HEK293T (cell line): ENCODE measurements at places on chromosomes 11 and 22.
A peak's percentile ranks its signal among the peaks of the same experiment; 100 is the strongest.

DNA sequence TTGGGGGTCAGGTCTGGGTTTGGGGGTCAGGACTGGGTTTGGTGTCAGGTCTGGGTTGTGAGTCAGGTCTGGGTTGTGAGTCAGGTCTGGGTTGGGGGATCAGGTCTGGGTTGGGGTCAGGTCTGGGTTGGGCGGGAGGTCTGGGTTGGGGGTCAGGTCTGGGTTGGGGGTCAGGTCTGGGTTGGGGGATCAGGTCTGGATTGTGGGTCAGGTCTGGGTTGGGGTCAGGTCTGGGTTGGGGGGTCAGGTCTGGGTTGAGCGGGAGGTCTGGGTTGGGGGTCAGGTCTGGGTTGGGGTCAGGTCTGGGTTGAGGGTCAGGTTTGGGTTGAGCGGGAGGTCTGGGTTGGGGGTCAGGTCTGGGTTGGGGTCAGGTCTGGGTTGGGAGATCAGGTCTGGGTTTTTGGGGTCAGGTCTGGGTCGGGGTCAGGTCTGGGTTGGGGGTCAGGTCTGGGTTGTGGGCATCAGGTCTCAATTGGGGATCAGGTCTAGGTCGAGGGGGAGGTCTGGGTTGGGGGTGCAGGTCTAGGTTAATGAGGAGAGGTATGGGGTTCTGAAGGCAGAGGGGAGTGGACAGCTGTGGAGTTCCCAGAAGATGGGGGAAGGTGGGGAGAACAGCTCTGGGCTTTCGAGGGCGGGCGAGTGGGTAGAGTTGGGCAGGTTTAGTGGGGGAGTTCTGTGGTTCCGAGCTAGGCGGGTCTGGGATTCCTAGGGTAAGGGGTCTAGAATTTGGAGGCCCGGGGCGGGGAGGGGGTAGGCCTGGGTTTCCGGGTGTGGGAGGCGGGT lies 629 bp downstream of the TTLL8 start:
- DNase-seq: no peak

DNA sequence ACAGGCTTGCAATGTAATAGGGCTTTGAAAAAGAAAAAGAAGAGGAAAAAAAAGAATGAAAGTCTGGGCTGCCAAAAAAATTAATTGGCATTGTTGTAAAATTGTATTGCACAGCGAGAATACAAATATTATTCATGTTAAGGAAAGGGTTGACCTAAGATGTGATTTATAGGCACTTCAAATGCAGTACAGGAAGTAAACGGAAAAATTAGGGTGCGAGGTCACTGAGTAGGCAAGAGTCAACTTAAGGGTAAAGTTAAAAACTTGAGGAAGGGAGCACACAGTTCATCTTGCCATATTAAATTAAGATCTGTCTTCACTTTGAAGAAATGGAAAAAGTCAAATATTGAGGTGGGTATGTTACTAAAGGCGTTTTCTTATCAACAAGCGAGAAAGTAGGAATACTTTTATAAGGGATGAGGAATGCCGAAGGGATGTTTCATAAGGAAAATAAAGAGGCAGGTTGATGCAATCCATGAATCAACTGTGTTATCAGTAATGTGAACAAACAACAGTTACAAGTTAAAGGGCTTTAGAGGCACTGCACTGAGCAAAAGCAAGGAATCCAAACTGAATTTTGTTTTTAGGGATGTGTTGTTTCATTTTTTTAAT lies 123.0 kb downstream of the WT1 start:
- DNase-seq: no peak

DNA sequence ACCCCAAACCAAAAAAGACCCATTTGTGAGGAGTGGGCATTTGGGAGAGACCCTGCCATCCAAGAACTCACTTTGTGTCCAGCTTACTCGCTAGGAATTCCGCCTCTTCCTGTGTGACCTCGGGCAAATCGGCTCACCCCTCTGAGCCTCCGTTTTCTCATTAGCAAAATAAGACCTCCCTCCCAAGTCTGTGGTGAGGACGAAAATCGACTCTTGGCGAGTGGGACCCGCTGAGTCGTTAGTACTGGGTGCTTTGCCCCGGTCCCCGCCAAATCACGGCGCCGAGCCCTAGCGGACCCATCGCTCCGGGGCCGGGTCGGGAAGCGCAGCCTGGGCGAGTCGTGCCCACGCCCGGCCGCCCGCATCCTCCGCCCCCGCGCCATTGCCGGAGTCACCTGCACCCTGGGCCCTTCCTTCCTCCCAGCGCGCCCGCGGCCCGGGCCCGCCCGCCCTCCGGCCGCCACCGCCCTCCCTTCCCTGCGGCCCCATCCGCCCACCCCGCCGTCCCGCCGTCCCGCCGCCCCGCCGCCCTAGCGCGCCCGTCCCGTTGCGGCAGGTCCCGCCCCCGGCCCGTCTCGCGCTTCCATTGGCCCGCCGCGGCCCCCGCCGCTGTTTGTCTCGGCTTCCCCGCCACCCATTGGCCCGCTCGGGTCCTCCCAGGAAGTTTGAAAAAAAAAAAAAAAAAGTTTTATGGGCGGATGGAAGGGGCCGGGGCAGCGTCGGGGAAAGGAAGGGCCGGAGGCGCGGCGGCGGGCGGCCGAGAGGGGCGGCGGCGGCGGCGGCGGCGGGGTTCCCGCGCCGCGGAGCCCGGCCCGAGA lies 48.9 kb downstream of the TRIOBP start:
- DNase-seq: peak; percentile 95

DNA sequence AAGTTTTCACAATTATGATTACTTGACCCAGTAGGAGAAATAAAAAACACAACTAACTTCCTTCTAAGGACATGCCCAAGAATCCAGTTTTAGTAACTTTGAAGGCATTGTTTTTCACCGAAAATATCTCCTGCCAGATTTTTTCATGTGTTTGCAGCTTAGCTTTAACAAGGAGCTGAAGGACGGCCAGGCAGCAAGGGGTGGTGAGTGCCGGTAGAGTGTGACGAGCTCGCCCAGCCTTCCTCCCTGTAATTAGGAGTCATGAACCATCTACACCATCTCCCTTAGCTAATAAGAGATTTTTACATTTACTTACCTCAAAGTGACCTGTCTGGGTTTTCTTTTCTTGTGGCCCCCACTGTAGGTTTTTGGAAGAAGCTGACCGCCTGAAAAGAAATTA lies 72.0 kb downstream of the BMAL1 start:
- DNase-seq: no peak

GRCh38 chr11:134606251-134606650 lies 194.2 kb upstream of the B3GAT1 start:
- DNase-seq: no peak

- no peak for DNase-seq
Observed at GRCh38 chr11:110407315-110407714, 22.4 kb upstream of the FDX1 start.

DNA sequence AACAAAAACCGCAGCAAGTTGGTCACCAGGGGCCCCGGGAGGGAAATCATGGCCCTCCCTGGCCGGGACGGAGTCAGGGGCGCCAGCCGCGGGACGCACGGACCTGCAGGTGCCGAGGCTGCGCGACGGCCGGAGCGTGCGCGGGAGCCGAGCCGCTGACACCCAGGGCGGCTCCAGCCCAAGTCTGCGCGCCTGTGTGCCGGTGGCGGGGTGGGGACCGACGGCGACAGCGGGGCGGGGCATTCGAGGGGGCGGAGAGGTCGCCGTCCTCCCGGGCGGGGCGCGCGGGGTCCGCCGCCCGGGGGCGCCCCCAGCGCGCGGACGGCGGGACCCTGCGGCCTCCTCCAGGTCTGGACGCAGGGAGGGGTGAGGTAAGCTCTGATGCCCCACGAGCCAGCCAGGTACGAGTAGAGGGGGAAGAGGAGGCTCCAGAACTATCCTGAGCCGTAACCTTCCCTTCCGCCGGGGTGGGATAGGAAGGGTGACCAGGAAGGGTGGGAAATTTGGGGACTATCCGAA lies at the start of gene ESAM:
Gene ESAM, minus strand, starts transcription at position 186 of the 519 bp plus-strand sequence. Its CDS starts 136 bp downstream, at position 50.
- peak; percentile 63 for DNase-seq

GRCh38 chr11:46308631-46309419 lies 31.4 kb downstream of the CREB3L1 start:
- peak; percentile 76 for DNase-seq

- no peak for DNase-seq
Observed at GRCh38 chr11:104852811-104853210, 45.4 kb downstream of the CASP12 start.

DNA sequence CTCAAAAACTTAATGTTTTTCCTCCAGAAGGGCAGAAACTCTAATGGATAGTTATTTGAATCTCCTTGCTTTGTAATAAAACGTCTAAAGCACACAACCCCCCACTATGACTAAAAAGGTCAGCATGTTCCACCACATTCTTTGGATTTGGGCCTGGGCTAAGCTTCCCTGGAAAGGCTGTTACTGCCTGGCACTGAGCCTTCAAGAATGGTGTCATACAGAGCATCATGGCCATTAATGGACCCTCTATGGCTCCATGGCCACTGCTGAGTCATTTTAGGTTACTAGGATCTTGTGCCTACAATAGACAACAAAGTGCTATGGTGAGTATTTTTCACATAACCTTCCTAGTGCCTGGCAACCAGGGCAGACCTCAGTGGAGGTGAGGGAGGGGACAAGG lies 242.6 kb upstream of the FAT3 start:
- DNase-seq: no peak

- DNase-seq: no peak
Observed at GRCh38 chr11:125603207-125603606, 10.6 kb downstream of the STT3A start.

DNA sequence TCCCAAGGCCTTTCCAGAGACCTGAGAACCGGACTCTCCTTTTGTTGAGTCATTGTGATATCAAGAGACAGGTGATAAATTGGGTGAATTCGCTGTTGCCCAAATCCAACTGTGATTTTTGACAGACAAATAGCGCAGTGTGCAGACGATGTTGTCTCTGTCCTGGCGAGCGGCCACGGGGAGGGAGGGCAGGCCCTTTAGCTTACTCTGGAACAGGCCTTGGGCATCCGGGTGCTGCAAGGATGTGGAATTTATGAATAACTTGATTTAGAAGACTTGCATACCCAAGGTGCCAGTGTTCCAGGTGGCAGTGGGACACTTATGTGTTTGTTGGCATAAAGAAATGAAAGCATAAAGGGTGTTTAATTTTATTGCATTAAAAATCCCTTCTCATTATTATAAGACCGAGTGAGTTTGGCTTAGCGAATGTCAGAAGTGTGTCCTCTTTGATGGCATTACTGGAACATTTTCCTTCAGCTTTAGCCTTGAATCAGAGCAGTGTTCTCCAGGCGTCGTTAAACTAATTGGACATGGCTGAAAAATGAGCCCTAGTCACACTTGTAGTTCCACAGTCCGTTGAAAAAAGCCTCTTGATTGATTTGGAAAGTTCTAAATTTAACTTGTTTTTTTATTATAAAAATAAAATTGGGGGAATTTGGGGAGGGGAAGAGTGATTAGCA lies 9.4 kb downstream of the LDLRAD3 start:
- no peak for DNase-seq

DNA sequence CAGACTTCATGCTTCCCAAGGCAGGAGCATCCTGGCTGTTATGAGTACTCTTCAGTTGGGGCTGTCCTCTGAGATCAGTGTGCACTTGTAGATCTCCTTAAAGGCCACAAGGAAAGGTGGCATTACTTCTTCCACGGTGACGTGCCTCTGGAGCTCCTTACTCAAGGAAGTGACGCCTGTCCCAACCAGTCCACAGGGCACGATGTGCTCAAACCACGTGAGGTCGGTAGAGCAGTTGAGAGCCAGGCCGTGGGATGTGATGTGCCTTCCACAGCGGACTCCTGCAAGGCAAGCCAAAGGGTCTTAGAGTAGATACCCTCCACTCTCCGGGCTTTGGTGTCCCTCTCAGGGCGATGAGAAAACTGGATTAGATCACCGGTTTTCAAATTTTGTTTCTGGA lies 1.4 kb downstream of the LIPT2 start:
- DNase-seq: no peak

GRCh38 chr22:35634943-35635540 lies 13.2 kb upstream of the APOL6 start:
- no peak for DNase-seq

DNA sequence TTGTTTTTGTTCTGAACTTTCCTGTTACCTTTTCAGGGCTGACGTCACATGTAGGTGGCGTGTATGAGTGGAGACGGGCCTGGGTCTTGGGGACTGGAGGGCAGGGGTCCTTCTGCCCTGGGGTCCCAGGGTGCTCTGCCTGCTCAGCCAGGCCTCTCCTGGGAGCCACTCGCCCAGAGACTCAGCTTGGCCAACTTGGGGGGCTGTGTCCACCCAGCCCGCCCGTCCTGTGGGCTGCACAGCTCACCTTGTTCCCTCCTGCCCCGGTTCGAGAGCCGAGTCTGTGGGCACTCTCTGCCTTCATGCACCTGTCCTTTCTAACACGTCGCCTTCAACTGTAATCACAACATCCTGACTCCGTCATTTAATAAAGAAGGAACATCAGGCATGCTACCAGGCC lies 3.5 kb upstream of the TSSC4 start:
- DNase-seq: no peak

- no peak for DNase-seq
Observed at GRCh38 chr22:31651664-31652063, 10.4 kb downstream of the PISD start.

GRCh38 chr22:27982106-27982505 lies 63.0 kb upstream of the PITPNB start:
- DNase-seq: no peak

- peak; percentile 17 for DNase-seq
Observed at GRCh38 chr11:107651672-107652071, 60.2 kb downstream of the SLN start.

DNA sequence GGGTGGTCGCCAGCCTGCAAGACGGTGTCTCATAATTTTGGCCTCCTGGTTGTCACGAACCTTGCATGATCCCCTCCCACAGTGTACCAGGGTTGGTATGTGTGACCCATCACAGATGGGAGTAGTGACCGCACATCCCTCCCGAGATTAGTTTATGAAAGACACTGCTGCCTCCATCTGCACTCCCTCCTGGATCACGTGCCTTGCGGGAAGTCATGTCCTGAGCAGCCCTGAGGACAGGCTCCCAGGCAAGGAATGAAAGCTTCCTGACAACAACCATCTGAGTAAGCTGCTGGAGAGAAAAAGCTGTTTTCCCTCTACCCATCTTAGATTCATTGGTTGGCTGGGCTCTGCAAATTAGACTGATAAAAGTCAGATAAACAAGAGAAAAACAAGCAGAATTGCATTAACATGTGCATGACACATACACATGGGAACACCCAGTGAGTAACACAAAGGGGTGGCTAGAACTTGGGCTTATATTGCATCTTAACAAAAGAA lies 14.4 kb upstream of the PAMR1 start:
- no peak for DNase-seq

DNA sequence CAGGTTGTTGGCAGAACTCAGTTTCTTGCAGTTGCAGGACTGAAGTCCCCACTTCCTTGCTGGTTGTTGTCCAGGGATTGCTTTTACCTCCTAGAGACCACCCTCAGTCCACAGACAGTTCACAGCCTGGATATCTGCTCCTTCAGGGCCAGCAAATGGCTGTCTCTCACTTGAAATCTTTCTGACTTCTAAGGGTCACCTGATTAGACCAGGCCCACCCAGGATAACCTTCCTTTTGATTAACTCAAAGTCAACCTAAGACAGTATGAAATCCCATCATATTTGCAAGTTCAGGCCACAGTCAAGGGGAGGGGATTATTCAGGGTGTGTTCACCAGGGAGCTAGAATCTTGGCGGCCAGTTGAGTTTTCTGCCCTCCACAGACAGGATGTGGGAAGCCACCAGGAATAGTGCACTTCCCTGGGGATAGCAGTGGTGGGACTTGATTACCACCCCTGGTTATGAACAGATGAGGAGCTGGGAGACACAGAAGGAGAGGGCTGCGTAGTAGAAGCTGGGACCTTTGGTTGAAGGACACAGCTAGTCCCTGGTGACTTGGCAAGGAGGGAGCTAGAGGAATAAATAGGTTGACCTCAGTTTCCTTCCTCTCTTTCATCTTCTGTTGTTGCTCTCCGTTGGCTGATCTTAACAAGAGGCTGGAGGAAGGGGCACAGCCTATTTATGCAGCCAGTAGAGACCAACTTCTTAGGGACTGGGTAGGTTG lies 33.4 kb downstream of the MIAT start:
- no peak for DNase-seq

- peak; percentile 34 for DNase-seq
Observed at GRCh38 chr11:71086687-71087258, 165.6 kb downstream of the SHANK2 start.
